Urinary bladder (tissue), 4 donors: ENCODE measurements at places on chromosomes 13 and 19. TPM values are rescaled to one million over a fixed set of nuclear protein-coding genes. Genes with fewer than 3 reads are reported as not detected.

Gene NKPD1
- total RNA-seq = 0.58 TPM

GRCh38 chr19:56141417-56141993 is 418 bp downstream of the ZNF444 start:
- no peak for DNase-seq

GRCh38 chr13:25502551-25502950 is 130.8 kb downstream of the ATP8A2 start:
- no peak for DNase-seq

Gene CARM1
- 19.1 TPM for total RNA-seq

Gene IQCN
- total RNA-seq = 1.3 TPM

Gene OR10H5
- not detected for total RNA-seq

Gene LILRB5
- 4.2 TPM for total RNA-seq

GRCh38 chr19:45767881-45768654 is 984 bp downstream of the SIX5 start:
- DNase-seq = no peak

Gene GNG7
- total RNA-seq = 2.8 TPM

Gene CLEC4M
- total RNA-seq = not detected

Gene MEIS3
- total RNA-seq = 32.6 TPM

GRCh38 chr13:26957182-26957581 is 196.6 kb upstream of the GPR12 start:
- DNase-seq = no peak

Gene RFXAP
- 10.0 TPM for total RNA-seq

- no peak for DNase-seq
These were observed 11.5 kb upstream of the ACOD1 start for GRCh38 chr13:76936763-76937162.

Gene CYP4F2
- total RNA-seq = not detected

- no peak for DNase-seq
These were observed 5.7 kb downstream of the AP1M1 start for GRCh38 chr19:16203256-16204004.

Gene ZNF177
- total RNA-seq = 8.6 TPM

- DNase-seq = no peak
These were observed 15.5 kb upstream of the RASA3 start for GRCh38 chr13:114147803-114148520.

Gene DBP
- total RNA-seq = 4.6 TPM

Gene MBD3L3
- not detected for total RNA-seq

- no peak for DNase-seq
These were observed at the start of gene SLC7A10 for GRCh38 chr19:33225458-33225926. SLC7A10 (minus strand) TSS chr19:33225850; CDS start chr19:33225703, 147 bp downstream.

Gene KCTD15
- 55.8 TPM for total RNA-seq

DNA sequence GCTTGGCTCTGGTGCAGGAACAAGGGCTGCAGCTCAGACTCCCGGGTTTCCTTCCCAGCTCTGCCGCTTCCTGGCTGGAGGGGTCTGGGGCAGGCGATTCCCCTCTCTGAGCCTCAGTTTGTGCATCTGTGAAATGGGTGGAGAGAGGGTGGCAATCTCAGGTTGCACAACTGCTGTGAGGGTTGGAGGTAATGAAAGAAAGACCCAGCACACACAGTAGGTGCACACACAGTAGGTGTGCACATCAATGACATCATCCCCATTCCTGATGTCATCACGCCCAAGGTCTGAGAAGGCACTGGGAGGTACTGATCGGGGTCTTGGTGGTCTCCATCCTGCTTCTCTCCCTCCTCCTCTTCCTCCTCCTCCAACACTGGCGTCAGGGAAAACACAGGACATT is 2.7 kb downstream of the LILRB4 start:
- DNase-seq = no peak

Gene TUBGCP3
- 34.0 TPM for total RNA-seq

Gene TJP3
- 3.1 TPM for total RNA-seq

DNA sequence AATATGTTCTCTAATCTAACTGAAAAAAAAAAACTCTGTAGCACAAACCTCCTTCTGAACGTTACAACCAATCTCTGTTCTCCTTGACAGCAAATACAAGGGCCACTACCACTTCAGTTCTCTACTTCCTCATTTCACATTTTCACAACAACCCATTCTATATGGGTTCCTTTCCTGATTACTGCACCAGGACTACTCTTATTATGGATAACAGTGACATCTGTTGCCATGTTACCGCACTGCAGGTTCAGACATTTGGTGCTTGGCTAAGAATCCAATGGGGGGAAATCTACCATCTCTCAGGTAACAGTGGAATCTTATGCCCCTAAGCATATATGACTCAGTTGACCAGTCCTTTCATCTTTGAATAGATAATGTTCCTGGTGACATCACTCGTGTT is 11.6 kb upstream of the FPR3 start:
- no peak for DNase-seq

Gene CEBPA
- total RNA-seq = 10.4 TPM

GRCh38 chr19:3981736-3982681 is 3.3 kb downstream of the EEF2 start:
- no peak for DNase-seq

- DNase-seq = no peak
These were observed 208.4 kb upstream of the RXFP2 start for GRCh38 chr13:31530922-31531321.

DNA sequence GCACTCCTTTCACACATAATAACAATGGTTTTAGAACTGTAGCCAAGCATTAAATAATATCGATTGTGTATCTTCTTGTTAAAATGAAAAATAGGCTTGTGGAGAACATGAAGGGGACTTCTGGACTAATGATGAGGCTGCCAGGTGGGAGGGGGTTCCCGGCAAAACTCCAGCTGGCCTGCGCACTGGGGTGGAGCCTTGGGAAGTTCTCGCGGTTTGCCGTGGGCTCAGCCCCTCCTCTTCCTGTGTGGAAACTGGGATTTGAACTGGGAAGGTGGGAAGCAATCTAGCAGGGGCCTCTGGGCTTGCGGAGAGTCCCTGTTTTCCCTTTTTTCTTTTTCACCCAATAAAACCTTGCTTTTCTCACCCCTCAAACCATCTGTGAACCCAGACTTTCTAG is 113.7 kb upstream of the SLITRK1 start:
- no peak for DNase-seq

Gene OSCAR
- 0.21 TPM for total RNA-seq

GRCh38 chr19:19259741-19260140 is 13.4 kb downstream of the TM6SF2 start:
- no peak for DNase-seq

DNA sequence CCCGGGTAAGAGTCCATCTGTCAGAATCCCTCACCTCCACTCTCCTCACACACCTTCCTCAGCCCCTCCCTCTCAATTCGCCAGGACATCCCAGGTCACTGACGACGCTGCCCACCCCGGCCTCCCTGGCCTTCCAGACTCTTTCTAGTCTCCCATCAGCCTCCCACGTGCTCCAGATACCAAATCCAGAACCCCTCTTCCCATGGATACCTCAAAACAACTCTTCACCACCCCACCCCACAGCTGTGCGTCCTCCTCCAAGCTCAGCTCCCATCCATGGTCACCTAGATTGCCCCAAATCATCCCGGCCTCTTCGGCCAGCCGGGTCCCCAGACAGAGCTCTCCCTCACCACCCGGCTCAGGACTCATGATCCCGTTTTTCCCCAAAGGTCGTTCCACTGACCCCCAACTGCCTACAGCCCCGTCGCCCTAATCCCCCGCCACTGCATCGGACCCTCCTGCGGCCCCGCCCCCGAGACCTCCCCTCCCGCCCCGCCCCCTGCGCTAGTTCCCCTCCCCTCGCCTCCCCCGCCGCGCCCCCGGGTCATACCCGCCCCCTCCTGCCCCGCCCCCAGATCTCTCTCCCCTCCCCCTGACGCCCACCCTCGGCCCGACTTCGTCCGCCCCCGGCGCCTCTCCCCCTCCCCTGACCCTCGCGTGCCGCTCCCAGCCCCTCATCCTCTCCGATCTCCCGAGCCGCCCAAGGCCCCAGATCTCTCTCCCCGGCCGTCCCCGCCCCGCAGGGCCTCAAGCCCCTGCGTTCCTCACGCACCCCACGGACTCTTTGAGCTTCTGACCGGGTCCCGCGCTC is 546 bp downstream of the UBXN6 start:
- peak; percentile 41 for DNase-seq

- no peak for DNase-seq
These were observed 56.8 kb downstream of the KLF12 start for GRCh38 chr13:74077375-74077774.

DNA sequence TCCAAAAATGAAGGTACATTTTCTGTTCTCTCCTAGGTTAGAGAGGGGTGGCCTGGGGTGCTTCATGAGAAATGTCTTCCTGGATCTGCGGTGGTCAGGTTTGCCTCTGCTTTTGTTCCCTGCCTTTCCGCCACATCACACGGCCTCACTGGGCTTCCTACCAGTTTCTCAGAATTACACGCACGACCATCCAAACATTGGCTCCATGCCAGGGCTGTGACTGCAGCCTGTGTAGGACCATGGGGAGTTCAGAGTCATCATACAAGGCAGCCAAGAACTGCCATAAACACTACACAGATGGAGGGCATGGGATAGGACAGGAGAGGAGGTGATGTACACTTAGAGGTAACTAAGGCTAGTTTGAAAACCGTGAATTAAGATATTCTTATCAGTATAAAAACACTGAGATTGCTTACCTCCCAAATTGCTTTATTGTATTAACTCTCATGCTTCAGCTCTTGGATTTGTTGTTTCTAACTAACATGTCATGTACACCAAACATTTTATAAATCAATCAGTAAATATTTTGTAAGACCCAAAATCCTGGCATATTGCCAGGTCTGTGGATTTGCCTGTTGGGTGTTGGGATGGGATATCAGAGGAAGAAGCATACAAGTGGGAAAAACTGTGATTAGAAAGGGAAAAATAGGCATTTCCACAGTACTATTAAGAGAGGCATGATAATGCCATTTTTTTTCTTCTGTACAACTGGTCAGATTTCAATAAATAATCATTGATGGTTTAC is 45.2 kb downstream of the CDADC1 start:
- no peak for DNase-seq

GRCh38 chr13:101144808-101145419 is 271.4 kb downstream of the NALCN start:
- peak; percentile 7 for DNase-seq

GRCh38 chr13:103255587-103256301 is 189.5 kb upstream of the SLC10A2 start:
- DNase-seq = no peak

Gene MAST1
- 0.74 TPM for total RNA-seq

Gene ONECUT3
- not detected for total RNA-seq

DNA sequence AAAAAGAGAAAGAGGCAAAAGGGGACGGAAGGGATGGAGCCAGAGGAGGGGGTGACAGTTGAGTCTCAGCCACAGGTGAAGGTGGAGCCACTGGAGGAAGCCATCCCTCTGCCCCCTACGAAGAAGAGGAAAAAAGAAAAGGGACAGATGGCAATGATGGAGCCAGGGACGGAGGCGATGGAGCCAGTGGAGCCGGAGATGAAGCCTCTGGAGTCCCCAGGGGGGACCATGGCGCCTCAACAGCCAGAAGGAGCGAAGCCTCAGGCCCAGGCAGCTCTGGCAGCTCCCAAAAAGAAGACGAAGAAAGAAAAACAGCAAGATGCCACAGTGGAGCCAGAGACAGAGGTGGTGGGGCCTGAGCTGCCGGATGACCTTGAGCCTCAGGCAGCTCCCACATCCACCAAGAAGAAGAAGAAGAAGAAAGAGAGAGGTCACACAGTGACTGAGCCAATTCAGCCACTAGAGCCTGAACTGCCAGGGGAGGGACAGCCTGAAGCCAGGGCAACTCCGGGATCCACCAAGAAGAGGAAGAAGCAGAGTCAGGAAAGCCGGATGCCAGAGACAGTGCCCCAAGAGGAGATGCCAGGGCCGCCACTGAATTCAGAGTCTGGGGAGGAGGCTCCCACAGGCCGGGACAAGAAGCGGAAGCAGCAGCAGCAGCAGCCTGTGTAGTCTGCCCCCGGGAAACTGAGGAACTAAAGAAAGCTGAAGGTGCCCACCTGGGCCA is 2.5 kb downstream of the POLR1G start:
- no peak for DNase-seq

GRCh38 chr19:41871573-41872383 is 5.3 kb upstream of the CD79A start:
- no peak for DNase-seq

Gene ZNF776
- total RNA-seq = 31.1 TPM

- DNase-seq = no peak
These were observed 1447.6 kb downstream of the UQCRFS1 start for GRCh38 chr19:27765397-27765796.

Gene ACP7
- 0.11 TPM for total RNA-seq
